ENCODE measurements at places on chromosomes 6 and 20.

- no peak for DNase-seq
Measured at GRCh38 chr6:168715643-168716481, 274.9 kb downstream of the SMOC2 start.

DNA sequence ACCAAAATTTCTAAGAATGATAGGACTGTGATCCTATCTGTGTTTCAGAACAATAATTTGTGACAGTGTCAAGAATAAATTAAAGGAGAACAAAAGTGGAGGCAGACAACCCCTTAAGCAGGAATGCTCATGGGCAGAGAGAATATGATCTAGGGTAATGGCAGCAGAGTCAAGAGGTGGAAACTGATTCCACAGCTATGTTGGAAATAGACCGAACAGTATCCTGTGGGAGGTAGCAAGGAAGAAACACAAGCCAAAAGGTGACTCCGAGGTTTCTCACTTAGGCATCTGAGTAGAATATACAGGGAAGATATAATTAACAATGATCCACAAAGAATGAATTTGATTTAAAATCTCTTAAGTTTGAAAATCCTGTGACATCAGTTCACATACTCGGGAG is 100.5 kb downstream of the NRSN1 start:
- DNase-seq, result no peak

GRCh38 chr6:6722195-6722594 is 133.7 kb downstream of the LY86 start:
- peak; percentile 59 for DNase-seq

- DNase-seq, result no peak
Measured at GRCh38 chr6:135393289-135393688, 104.3 kb downstream of the AHI1 start.

DNA sequence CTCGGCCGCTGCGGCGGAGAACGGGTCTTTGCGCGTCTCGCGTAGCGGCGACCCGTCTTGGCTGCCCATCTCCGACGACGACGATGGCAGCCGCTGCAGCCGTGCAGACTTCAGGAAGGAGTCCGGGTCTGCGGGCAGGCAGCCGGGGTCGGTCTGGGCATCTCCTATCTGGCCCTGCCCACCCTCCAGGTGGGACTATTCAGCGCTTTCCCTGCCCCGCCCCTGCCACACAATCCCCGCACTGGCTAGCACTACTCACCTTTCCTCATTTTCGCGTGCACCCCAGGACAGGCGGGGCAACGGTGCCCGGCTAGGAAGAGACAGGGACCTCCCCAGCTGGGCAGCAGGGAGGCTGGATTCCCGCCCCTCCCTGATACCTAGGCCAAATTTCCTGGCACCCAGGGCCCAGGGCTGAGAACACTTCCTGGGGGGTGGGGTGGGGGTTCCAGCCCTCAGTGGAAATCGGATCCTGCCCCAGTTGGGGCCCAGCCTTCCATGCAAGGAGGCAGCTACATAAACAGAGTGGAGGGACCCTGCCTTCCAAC is 9.2 kb downstream of the GGT7 start:
- DNase-seq, result no peak

DNA sequence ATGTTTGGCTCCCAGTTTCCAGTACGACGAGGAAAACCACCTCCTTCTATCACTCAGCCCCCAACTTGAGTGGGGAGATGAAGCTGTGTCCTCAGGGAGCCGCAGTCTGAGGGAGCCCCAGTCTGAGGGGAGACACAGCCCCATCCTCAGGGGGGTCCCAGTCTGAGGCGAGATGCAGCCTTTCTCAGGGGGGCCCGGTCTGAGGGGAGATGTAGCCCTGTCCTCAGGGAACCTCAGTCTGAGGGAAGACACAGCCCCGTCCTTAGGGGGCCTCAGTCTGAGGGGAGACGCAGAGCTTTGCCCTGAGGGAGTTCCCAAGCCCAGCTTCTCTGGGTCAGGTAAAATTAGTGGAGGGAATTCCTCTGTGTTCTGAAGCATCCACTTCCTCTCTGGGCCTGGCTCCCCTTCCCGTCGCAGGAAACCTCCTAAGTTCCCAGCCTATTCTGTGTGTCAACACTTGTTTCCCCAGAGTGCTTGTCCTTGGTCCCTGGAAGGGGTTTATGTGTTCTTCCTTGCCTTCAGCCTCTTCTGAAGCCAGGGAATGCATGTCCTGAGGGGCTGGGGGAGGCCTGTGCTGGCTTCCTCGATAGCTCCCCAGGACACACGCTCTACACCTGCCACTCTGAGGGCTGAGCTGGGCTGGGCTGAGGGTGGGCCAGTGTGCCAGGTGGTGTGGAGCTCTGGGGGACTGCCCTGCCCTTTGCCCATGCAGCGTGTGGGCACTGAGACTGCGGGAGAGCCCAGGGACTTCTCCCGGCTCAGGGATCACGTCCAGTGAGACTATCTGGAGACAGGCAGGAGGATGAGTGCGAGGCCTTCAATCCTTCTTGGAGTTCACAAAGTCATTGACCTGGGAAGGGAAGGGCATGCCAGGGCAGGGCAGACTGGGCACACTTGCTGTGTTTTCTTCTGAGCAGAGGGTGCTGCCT is 55.4 kb downstream of the VEGFA start:
- no peak for DNase-seq

DNA sequence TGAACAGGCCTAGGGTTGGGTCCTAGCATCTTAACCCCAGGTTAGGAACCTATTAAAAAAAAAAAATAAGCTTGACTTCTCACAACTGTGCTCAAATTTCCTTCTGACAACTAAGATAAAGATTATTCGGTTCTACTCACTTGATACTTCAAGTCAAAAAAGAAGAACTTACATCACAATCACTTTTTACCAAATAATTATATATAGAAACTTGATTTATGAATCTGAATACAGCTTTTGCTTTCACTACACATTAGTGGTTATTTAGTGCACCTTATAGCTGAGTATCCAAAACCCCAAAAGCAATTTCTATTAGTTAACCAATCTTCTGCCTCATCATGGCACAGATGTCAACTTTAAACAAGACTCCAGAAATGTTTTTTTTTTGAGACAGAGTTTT is 119.0 kb upstream of the DST start:
- no peak for DNase-seq

DNA sequence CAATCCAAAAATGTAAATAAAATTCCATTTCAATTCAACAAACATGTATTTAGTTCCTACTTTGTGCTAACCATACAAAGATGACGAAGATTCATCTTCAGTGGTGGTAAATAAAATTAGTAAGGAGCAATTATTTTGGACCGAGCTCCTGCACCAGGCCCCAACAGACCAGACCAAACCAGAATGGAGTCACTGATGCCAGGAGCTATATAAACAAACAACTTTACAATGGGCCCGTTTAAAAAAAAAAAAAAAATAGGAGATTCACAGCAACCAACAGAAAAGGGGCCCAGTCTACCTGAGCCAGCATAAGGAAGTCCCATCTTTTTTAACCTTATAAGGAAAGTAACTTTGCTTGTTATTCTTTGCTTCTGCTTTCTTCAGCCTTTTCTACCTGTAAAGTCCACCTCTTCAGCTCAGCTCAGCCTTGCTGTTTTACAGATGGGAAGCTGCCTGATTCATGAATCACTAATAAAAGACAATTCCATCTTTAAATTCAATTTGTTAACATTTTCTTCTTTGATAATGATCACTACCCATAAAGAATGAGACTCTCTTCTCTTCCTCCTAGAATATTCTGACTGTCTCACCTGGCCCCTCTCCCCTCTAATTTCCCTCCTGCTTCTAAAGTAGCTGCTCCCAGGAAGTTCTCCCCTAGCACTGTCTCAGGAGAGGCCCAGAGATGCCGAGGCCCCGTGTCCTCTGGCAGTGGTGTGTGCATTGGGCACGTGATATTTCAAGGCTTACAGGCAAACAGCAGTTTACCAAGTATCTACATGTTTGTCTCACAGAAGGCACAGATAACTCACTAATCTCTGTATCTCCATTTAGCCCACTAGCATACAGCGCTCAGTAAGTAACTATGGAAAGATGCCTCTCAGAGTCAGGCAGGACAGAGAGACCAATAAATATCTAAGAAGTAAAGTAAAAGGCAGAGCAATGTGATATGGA is 8.4 kb downstream of the MBOAT1 start:
- no peak for DNase-seq

DNA sequence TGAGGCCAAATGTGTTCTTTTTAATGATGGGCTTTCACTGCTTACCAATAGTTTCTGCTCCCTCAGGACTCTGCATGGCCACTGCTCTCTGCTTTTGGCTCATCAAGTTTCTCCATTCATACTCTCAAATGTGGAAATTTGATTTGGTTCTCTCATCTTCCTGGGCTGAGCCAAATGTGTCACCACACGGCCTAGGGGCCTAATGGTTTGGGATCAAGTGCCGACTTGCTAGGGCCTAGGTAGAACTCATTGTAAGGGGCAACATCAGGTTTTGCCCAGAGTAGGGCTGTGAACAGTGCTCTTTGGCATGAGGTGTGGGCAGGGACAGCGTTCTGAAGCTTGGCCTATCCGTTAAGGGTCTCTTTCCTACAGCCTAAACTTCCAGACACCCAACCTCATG is 3.9 kb upstream of the MRPS10 start:
- no peak for DNase-seq

DNA sequence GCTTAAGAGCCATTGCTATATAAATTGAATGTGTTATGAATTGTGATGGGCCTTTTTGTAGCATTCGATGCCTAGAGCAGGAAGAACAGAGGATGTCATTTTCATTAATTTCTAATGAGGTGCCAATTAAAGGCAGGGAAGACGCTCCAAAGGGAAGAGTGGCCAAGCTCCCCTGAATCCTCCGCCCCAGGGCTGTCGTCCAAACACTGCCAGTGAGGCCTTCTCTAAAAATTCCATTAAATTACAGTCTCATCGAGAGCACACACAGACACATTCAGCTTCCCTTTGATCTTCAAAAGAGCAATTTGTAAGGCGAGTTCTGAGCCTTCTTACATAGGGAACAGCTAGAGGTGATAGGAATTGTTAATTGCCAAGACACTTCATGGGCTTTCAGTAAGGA is 300.0 kb downstream of the ZFAND3 start:
- no peak for DNase-seq

DNA sequence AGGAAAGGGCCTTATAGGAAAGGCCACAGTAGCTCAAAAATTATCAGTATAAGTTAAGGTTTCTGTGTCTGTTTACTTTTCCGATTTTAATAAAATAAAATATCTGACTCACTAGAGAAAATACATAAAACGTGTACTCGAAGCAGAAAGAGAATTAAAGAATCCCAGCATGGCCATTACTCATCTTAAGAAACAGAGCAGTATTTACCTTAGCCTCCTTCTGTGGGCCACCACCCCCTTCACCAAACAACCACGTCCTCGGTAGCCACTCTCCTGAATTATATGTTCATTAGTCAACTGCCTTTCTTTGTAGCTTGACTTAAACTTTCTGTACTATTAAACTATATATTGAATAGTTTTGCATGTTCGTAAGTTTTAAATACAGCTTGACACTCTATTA is 72.2 kb upstream of the SPTLC3 start:
- DNase-seq, result no peak

- DNase-seq, result no peak
Measured at GRCh38 chr20:18734525-18735189, 78.9 kb upstream of the SCP2D1 start.

DNA sequence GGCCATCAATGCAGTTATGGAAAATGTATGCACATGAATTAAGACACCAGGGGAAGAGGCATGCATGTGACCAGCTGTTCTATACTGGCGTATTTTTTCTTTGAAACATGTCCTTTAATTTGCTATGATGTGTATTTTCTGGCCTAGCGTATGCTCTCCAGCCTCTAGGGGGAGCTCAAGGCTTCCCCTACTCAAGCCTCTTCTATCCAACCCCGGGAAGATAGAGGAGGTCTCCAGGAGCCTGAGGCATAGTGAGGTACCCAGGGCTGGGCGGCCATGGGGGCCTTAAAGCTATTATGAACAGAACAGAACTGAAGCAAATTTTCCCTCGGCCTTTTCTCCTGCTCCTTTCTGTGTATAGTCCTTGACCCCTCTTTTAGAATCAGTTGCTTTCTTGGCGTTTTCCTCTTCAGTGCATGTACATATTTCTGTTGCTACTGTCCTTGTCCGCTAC is 528.9 kb downstream of the MAFB start:
- peak; percentile 66 for DNase-seq

DNA sequence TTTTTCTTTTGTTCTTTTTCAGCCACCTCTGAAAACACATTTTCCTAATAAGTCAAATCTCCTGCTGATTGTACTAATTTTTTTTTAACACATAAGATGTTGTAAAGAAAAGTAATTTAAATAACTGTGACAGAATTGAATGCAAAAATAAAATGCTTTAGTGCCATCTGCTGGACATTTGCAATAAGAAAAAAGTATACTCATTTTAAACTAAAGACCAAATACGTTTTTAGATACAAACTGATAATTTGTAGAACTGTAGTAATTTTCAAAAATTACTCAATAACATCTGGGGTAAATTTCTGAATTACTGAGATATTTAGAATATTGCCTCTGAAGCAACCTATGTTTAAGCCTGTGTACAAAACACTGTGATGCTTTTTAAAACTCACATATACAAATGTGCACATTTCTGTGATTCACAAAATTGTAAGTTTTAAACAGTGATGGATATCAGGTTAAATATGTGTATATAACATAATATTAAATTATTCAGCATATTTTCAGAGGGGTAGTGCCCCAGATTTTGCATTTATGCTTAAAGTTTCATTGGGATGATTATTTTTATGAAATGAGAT is 198.7 kb downstream of the RIMS1 start:
- no peak for DNase-seq

GRCh38 chr6:36593569-36594028 is 563 bp upstream of the SRSF3 start:
- DNase-seq, result peak; percentile 75

- DNase-seq, result no peak
Measured at GRCh38 chr20:62886709-62887058, 25.1 kb upstream of the TCFL5 start.

Measured in mucosa of descending colon (tissue), 3 donors.